ENCODE measurements at places on chromosomes 3 and 15.

- DNase-seq, result no peak
Observed at GRCh38 chr3:58580826-58581327, 3.7 kb upstream of the FAM107A start.

DNA sequence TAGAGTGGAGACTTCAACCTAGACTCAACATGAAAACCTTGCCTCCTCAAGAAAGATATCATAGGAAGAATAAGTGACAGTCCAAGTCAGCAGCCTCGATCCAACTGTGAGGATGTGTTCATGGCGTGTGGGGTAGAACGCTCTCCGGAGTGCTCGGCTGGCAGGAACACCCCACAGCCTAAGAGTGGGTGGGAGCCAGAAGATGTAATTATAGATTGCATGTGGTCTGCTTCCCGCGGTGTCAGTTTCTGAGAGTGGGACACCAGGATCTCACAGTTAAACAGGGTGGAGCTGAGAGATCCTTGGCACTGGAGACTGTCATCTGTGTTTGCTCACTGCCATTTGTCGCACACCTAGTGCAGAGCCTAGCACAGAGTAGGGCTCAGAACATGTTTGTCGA, 158.0 kb downstream of the CTNNB1 start:
- DNase-seq, result no peak

DNA sequence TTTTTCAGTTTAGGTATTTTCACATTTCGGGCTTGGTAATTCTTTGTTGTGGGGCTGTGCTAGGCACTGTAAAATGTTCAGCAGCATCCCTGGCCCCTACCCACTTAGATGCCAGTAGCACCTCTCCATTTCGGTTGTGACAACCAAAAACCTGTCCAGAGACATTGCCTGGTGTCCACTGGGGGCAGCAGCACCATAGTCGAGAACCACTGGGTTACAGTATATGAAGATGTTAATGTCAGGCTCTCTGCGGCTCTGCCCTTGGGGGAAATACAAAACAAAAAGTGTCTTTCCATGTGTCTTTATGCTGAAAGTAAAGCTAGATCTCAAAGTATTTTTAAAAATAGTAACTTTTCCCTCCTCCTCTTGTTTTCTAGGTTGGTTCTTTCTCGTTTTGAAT, 177.2 kb downstream of the ITPR1 start:
- DNase-seq, result peak; percentile 50

DNA sequence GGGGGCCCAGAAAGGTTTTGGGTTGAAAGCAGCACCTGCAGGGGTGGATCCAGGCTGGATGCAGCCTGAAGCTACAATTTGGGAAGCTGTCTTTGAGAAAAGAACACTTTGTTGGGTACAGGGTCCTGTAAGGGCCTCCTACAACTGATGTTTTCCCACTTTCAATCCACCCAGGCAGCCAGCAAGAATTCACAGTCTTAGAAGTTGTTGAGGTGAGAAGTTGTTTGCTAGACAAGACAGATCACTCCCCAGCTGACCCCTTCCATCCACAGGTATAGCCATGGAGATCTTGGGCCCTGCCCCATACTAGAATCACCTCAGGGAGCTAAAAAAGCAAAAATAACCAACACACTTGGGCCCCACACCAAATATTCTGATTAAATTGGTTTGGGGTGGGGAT, 10.3 kb upstream of the SMAD6 start:
- DNase-seq, result no peak

- no peak for DNase-seq
Observed at GRCh38 chr15:68196445-68197169, 8.5 kb downstream of the CALML4 start.

Data from urothelium cell line (cell line).